ENCODE measurements at places on chromosomes 13 and 19.

GRCh38 chr19:5123646-5124045 lies 154.7 kb downstream of the KDM4B start:
- no peak for DNase-seq

- no peak for DNase-seq
These were observed 14.6 kb downstream of the AP3D1 start for GRCh38 chr19:2136796-2137195.

GRCh38 chr13:49517461-49517860 lies 21.7 kb downstream of the PHF11 start:
- no peak for DNase-seq

GRCh38 chr19:18846862-18847548 lies 15.2 kb downstream of the UPF1 start:
- peak; percentile 44 for DNase-seq

DNA sequence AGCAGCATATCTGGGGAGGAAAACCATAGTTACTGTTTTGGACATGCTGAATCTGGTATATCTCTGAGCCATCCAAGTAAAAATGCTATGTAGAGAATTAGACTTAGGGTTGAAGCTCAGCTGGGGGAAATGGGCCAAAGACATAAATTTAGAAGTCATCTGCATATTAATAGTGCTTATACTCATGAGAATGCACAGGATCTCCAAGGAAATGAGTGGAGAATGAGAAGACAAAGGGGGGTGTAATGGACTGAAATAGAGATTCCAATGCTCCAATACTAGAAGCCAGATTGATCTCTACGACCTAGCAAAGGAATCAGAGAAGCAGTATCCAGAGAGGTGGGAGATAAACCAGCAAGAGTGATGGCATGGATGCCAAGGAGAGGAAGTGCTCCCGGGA lies 10.3 kb upstream of the FAM124A start:
- DNase-seq, result no peak

DNA sequence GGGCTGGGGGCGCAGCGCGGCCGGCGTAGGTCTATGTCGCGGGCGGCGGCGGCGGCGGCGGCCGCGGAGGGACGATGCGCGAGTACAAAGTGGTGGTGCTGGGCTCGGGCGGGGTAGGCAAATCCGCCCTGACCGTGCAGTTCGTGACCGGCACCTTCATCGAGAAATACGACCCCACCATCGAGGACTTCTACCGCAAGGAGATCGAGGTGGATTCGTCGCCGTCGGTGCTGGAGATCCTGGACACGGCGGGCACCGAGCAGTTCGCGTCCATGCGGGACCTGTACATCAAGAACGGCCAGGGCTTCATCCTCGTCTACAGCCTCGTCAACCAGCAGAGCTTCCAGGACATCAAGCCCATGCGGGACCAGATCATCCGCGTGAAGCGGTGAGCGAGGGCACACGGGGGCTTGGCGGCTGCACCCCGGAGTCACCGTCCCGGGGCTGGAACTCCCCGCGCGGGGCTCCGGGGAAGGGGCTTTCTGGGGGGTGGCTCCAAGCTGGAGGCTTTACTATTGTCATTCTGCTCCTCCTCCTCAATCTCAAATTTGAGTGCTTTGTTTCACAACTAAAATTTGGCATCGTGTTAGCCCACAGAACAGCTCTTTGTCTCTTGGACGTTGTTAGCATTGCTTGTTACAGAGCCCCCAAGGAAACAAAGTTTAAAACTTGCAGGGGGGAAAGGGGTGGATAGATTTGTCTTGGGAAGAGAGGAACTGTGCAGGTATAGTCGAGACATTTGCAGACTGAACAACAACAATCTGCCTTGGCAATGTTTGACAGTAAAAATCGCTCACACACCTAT lies 630 bp downstream of the RAP2A start:
- DNase-seq, result peak; percentile 12

Measured in activated gamma-delta T cell treated with anti-CD3 and anti-CD28 coated beads, Interleukin-2, amount 50 U/mL, for 16 hours (primary cell).